Fibroblast of skin of abdomen (primary cell): ENCODE measurements at places on chromosomes 11 and 22.

DNA sequence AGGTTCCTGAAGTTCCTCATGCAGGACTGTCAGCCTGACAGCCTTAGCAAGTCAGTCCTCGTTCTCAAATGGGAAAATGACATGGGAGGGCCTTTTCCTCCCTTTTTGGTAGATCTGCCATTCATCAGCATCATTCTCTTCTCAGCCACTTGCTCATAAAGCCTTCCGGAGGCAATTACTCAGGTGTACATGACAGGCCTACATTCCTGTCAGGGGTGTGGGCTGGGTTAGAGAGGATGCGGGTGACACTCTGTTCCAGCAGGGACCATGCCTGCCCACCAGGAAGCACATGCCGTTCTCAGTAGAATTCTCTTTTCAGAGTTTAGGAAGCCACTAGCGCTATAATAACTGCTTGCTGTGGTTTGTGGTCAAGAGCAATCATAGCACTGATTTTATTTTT lies 24.2 kb upstream of the ANKK1 start:
- no peak for DNase-seq

DNA sequence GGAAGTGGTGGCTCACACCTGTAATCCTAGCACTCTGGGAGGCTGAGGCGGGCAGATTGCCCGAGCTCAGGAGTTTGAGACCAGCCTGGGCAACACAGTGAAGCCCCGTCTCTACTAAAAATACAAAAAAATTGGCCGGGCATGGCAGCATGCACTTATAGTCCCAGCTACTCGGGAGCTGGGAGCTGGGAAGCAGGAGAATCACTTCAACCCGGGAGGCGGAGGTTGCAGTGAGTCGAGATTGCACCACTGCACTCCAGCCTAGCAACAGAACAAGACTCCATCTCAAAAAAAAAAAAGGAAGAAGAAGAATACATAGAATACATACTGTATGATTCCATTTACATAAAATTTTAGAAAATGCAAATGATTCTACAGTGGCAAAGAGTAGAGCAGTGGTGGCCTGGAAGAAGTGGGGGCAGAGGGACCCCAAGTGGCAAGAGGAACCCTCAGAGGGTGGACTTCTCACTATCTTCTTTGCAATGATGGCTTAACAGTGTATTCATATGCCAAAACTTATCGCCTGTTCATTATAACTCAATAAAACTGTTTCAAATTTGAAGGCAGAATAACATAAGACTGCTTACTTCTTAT lies 22.0 kb downstream of the PACSIN2 start:
- DNase-seq: no peak

- DNase-seq: no peak
Observed at GRCh38 chr11:100727410-100727809, 40.3 kb downstream of the ARHGAP42 start.

DNA sequence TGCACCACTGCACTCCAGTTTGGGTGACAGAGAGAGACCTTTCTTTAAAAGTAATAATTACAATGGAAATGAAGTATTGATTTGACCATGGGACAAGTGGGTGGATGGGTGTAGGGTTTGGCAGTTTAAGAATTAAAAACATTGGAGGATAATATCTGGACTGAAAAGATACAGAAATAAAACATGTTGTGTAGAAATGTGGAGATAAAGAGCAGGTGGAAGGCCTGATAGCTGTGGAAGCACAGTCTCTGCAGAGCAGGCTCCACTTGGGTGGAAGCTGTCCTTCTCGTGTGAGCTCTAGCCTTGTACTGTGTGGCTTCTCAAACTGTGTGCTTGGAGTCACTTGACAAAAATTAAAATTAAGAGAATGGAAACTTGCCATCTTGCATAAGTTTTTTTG lies 25.6 kb downstream of the APLP2 start:
- DNase-seq: no peak

GRCh38 chr11:1401656-1402221 lies 12.0 kb downstream of the BRSK2 start:
- peak; percentile 43 for DNase-seq

DNA sequence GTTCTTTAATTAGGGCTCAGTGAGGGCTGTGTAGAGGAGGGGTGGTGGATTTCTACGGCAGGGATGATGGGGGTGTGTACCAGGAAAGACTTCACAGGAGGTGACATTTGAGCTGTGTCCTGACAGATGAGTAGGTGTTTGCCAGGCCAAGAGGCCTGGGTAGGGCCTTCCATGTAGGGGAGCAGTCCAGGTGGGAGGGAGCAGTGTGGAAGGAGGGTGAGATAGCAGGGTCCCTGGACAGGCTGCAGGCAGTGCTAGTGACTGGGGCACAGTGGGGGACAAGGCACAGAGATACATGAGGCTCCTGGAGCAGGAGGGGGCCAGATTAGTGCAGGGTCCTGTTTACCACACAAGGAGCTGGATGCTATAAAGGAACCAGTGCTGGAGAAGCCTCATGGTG lies 147.9 kb upstream of the CADM1 start:
- no peak for DNase-seq

- no peak for DNase-seq
Observed at GRCh38 chr22:39395936-39396796, 3.4 kb upstream of the TAB1 start.

GRCh38 chr11:20808328-20808727 lies 138.9 kb downstream of the NELL1 start:
- DNase-seq: no peak

- peak; percentile 82 for DNase-seq
Observed at GRCh38 chr11:9601037-9601875, 27.8 kb downstream of the WEE1 start.

DNA sequence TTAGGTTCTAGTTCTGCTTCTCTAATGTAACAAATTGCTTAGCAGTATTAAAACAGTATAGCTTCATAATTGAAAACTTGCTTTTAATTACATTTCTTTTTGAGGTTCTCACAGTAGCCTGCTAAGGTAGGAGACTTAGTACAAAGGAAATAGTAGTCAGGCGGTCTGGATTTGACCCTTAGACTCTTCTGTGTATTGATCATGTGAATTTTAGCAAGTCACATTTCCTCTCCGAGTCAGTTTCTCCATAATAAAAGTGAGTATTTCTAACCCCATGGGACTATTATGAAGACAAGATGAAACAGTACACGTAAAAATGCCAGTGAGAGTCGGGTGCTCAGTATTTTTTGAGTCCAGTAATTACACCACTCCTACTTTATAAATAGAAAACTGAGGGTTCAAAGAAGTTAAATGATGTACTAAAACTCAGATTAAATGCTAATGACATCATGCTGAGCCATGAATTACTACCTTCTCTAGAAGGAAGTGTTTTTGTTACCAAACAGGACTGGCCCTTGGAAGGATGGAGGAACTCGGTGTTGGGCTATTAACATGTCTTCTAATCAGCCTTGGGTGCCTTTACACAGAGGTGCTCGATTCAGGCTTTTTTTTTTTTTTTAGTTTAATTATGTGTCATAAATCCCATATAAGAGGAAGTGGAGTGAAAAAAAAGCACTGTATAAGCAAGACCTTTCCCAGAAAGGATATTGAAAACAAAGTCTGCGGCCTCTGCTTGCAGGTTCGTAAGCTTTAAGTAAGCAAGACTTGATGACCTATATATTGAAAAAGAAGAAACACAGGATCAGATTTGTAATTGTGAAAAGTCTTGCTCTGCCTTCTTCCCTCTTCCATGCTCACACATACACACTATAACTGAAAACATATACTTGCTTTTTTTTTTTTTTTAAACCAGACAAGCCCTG lies 109.0 kb downstream of the EMSY start:
- DNase-seq: no peak

GRCh38 chr11:9214765-9215164 lies 50.4 kb downstream of the DENND5A start:
- no peak for DNase-seq

- DNase-seq: no peak
Observed at GRCh38 chr11:57222239-57222638, 14.8 kb downstream of the APLNR start.

- DNase-seq: no peak
Observed at GRCh38 chr22:26785932-26786331, 128.5 kb downstream of the MIAT start.

- DNase-seq: no peak
Observed at GRCh38 chr22:40400159-40400558, 29.8 kb downstream of the SGSM3 start.

- DNase-seq: no peak
Observed at GRCh38 chr11:128469220-128469619, 118.1 kb downstream of the ETS1 start.

GRCh38 chr11:111123463-111124398 lies 121.8 kb upstream of the POU2AF2 start:
- no peak for DNase-seq

GRCh38 chr11:65211293-65212105 lies 29.8 kb downstream of the CAPN1 start:
- DNase-seq: no peak

GRCh38 chr11:32911413-32911812 lies 18.8 kb downstream of the QSER1 start:
- DNase-seq: no peak

DNA sequence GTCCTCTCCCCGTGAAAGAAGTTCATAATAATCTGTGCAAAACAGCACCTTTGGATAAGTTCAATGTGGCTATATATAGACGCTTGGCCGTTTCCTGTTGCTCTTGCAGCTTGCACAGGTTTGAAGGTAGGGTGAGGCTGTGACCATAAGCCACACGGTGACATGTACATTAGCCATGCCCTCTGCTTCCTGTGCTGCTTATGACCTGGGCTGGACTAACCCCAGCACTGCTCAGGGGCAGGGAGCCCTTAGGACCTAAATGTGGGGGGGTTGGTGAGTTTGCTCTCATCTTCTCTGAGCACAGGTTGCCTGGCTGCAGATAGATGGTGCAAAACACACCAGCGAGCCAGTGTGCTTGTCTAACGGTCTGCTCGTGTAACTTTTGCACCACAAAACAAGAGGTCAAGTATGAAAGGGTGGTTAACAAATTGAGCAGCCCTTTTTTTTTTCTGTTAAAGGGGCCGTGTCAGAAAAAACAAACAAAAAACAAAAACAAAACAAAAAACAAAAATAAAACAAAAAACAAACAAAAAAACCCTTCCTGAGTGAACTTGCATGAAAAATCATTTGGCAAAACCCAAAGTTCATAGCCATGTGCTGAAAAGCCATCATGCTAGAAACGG lies 37.3 kb downstream of the FLI1 start:
- DNase-seq: no peak

DNA sequence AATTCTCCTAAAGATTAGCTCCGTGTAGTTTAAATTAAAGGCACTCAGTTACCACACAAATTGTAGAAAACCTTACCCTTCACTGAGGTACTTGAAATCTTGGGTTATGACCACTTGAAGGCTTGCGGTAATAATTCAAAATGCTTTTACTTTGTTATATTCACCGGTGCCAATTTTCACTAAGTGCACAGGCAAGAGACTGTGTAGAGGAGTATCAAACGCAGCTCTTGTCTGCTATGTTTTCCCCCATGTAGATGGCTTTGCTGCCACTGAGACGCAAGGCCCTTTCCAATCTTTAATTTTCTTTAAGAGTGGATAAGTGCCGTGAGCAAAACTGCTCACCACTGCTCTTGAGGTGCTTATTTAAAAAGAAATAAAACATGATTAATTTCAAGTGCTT lies 155.8 kb downstream of the CADM1 start:
- no peak for DNase-seq

GRCh38 chr11:70128435-70128906 lies 50.4 kb downstream of the ANO1 start:
- DNase-seq: peak; percentile 16

GRCh38 chr22:37162221-37163095 lies 12.7 kb upstream of the IL2RB start:
- no peak for DNase-seq

- peak; percentile 24 for DNase-seq
Observed at GRCh38 chr11:16226245-16226644, 130.1 kb downstream of the SOX6 start.

DNA sequence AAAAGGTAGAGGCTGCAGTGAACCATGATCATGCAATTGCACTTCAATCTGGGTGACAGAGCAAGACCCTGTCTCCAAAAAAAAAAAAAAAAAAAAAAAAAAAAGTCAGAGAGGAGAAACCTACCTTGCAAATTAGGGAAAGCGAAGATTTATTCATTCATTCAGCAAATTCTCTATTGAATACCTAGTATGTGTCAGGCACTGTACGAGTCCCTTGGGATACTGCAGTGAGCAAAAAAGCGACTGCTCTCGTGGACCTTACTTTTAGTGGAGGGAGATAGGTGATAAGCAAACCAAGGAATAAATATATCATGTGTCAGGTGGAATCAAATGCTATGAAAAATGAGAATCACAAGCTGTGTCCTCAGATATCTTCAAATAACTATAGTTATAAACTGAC lies 101.3 kb downstream of the STIM1 start:
- no peak for DNase-seq
